M059J (cell line): ENCODE measurements at places on chromosomes 3 and 15.

GRCh38 chr3:123559040-123559861 is 25.6 kb downstream of the HACD2 start:
- DNase-seq: peak; percentile 52

DNA sequence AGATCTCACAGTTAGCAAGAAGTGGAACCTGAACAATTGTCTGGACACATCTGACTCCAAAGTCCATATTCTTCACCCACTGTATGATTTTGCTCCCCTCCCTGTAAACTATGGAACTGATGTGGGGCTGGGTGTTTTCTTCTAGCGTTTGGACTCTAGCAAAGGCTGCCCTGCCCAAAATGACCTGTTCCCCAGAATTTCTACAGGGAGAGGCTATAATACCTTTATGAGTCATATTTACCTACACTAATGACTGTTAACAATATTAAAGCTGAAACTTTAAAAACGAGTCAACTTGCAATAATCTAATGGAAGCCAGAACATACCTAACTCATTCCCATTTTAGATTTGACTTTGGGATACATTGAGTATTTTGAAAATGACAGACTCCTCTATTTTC is 531.2 kb upstream of the CFAP20DC start:
- DNase-seq: no peak

- no peak for DNase-seq
Measured at GRCh38 chr3:166199491-166199890, 362.3 kb upstream of the BCHE start.

DNA sequence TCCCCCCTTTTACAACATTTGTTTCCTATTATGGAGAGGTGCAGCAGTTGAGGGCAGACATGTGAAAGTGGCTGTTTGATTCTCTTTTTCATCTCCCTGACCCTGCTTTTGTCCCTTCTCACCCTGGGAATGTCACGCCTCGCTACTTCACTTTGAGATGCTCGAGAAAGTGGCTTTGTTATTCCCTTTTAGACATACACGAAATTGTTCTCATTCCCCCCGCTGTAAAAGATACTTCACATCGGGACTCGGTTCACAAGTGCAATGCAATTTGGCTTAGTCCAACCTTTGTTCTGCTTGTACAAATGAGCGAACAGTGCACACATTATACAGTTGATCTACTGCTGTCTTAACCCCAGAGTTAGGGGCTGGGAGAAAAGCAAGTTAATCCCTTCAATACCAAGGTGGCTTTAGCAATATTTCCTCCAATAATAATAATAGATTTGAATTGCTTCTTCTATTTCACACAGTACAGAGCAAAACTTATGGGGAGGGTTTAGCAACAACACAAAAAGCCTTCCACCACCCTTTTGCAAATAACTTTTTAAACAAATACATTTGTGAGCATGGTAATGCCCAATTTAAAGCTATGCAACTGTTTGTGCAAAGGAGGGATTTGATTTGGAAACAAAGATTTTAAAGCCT is 5.7 kb upstream of the FOXB1 start:
- DNase-seq: no peak

DNA sequence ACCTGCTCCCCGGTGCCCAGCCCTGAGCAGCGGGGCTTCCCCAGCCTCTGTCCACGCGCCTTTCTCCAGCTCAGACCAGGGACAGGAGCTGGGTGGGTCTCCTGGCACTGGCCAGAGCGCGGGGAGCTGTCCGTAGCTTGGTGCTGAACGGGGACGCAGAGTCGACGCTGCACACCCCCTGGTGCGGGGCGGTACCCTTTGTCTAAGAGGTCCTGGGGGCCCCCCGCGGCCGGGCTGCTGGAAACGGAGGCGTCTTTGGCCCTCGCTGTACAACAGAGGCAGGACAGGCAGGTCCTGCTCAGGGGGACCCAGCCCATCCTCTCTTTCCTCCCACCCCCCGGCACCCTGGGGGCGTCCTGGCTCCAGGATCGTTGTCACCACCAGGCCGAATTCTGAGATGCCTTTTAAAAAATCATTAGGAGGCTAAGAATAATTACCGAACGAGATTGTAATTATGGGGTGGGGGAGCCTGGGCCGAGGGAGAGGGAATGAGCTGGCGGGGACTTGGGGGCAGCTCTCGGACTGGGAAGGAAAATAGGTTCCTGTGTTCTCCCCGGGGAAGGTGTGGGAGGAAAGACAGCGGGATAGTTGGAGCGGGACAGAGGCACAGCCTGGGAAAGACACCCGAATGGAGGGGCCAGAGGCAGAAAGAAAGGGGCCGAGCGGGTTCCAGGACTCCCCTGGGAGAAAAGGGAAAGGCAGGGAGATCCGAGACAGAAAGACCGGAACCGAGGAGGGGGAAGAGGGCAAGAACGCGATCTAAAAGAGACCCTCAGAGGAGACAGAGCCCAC is 4.1 kb upstream of the SKOR1 start:
- peak; percentile 37 for DNase-seq

DNA sequence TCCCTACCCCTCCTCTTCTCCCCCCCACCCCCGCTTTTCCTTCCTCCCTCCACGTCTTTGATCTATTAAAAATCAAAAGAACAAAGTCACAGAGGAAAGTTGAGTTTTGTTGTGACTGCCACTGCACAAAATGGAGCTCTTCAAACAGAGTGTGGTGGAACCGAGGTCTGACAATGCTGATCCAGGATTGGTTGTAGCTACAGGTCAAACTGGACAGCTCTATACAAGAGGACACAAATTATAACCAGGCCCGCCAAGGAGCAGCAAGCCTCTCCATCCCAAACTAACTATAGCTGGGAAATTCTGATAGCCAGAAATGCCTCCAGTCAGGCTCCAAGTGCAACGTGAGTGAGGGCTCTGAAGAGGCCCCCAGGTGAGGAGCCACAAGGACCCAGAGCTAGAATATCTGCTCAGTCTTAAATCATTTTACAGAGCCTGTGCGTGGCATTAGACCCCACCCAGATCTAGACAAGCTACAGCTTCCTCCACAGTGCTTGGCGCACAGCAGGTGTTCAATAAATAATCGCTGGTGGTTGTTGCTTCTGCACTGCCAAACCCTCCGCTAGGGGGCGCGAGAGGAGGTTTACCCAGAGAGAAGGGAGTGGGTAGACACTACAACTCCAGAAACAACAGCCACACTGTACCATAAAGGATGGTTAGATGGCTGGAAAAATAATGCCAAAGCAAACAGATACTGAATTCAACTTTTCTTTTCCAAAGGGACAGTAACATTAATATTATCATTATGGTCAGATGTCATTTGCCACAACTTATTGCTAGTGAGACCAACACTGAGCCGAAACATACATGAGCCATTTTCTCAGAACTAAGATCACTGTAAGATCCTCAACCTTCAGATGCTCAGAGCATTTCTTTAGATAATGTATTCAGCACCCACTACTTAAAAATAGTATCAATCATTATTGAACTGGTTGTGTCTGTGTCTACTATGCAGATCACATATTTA is 44.6 kb downstream of the ZIC4 start:
- peak; percentile 36 for DNase-seq

GRCh38 chr3:30102356-30102755 is 504.0 kb upstream of the TGFBR2 start:
- no peak for DNase-seq

DNA sequence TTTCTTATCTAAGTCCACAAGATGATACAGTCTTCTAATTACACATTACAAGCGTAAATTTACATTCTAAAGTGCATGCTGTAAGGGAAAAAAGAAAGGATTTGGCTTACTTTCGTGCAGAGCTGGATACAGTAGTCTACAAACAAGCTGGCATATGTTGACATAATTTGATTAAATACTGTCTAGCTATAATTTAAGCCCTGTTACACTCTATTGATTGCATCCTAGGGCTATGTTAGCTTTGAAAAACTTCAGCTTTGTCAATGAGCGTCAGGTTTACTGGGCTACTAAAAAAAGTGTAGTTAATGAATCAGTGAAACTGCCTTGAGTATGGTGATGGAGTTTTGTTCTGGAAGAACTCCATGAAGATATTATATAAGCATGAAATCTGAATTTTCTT is 24.5 kb upstream of the PLCL2 start:
- no peak for DNase-seq

GRCh38 chr3:14467814-14468620 is 65.6 kb downstream of the SLC6A6 start:
- DNase-seq: peak; percentile 33

GRCh38 chr3:46742992-46743585 is 25.4 kb upstream of the PRSS50 start:
- no peak for DNase-seq

DNA sequence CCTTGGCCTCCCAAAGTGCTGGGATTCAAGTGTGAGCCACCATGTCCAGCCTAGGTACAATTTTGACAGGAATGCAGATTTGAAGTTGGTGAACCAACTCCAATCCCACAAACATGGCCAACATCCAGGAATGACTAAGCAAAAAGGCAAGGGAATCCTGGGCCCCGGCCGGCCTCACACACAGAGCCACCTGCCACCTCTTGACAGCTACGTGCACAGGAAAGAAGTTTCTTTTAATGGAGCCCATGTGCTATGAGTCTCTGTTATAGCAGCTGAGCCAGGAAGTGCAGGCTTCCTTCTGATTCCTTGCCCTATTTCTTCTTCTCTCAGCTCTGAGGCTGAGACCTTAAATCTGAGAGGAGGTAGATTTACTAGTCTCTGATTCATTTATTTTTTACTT is 8.8 kb downstream of the TMEM40 start:
- DNase-seq: peak; percentile 94

- no peak for DNase-seq
Measured at GRCh38 chr3:189577050-189577951, 53.9 kb upstream of the TP63 start.

- DNase-seq: no peak
Measured at GRCh38 chr3:119609301-119609700, 11.6 kb downstream of the PLA1A start.

DNA sequence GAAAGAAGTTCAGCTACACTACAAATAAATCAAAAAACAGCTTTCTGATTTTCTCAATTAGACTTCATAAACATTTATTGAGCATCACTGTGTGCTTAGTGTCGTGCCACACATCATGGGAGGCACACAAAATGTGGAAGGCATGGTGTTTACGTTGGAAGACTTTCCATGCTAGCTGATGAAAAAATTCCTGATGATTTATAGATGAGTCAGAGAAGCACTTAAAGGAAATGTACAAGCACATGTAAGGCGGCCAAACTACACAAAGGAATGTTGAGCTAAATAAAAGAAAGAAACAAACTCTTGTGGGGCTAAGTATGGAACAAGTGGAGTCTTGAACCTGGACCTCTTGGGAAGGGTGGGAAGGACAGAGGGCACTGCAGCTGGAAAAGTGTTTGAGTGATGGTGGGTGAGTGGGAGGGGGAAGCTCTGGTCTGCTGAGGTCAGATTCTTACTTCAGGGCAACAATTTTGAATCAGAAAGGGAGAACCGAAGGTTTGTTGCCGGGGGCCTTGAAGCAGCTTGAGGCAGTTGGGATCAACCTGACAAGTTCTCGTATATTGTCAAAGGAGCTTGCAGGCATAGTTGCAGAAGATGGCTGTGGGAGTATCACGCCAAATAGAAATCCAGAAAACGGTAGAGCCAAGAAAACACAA is 66.9 kb downstream of the FOXB1 start:
- peak; percentile 70 for DNase-seq

DNA sequence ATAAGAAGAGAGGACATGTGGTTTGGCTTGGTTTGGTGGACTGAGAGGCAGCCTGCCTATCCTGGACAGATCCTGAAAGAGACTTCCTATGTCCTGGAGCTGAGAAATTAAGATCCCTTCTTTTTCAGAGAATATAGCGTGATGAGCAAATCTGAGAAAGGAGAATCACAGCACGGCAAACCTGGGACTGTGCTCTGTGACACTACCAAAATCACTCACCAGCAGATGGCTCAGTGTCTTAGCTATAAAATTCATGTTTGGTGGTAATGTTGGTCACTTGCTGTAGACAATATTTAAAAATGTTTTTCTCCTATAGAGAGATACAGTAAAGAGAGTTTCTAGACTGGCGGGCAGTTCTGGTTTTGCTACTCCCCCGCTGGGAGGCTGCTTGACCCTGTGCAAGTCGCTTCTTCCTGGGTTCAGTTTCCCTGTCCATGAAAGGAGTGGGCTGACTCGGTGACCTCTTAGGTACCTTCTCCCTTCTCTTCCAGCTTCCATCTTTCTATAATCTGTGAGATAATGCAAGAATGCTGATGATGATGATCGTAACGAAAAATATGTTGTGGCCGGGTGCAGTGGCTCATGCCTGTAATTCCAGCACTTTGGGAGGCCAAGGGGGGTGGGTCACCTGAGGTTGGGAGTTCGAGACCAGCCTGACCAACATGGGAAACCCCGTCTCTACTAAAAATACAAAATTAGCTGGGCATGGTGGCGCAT is 7.6 kb upstream of the HES1 start:
- DNase-seq: no peak

- no peak for DNase-seq
Measured at GRCh38 chr3:173568623-173569022, 171.1 kb downstream of the NLGN1 start.

- no peak for DNase-seq
Measured at GRCh38 chr15:100863075-100863795, 16.4 kb upstream of the ALDH1A3 start.

- no peak for DNase-seq
Measured at GRCh38 chr15:61318301-61318700, 89.2 kb upstream of the RORA start.

DNA sequence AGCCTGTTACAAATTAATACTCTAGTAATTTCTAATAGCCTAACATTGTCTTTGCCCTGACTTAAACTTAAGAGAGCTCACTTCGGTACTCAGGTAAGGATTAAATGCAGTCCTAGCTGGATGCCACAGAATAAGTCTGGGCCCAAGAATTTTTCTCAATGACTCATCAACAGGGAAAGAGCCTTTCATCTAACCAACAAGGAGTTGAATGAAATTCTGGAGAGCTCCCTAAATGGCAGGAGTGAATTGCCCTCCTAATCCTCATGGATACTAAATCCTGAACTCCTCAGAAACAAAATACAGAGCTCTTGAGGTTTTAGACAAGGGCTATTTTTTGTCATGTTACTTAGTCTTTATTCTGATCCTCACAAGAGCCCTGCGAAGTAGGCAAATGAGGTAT is 159.5 kb downstream of the PLCH1 start:
- DNase-seq: peak; percentile 19

- no peak for DNase-seq
Measured at GRCh38 chr15:58327958-58328357, 103.8 kb upstream of the LIPC start.

- no peak for DNase-seq
Measured at GRCh38 chr3:56633602-56634535, 49.2 kb downstream of the TASOR start.

GRCh38 chr3:64975147-64975546 is 287.3 kb upstream of the ADAMTS9 start:
- DNase-seq: no peak

- DNase-seq: no peak
Measured at GRCh38 chr3:63333815-63334214, 55.7 kb downstream of the SYNPR start.

GRCh38 chr15:99143655-99144610 is 39.1 kb downstream of the SYNM start:
- DNase-seq: no peak

DNA sequence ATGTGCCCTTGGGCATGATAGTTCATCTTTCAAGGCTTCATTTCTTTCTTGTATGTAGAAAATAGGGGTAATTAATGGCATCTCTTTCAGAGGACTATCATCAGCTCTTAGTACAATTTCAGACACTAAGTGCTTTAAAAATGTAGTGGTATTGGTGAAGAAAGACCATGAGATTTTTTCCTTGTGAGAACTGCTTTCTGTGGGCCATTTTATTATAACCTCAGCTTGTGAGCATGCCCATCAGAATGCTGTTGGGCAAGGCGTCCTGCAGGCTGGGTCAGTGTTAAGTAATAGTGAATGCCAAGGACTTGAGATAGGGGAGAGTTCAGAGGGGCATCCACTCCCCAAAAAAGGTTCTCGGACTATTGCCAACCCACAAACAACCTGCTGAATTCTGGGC is 187.9 kb downstream of the GHSR start:
- DNase-seq: no peak

- no peak for DNase-seq
Measured at GRCh38 chr3:122623031-122623829, 45.8 kb downstream of the PARP15 start.
